ENCODE measurements at places on chromosomes 6 and 20. TPM values are rescaled to one million over a fixed set of nuclear protein-coding genes. Genes with fewer than 3 reads are reported as not detected.

GRCh38 chr20:38863024-38863851 is 57.7 kb downstream of the PPP1R16B start:
- DNase-seq: no peak

- peak; percentile 55 for DNase-seq
Observed at GRCh38 chr20:24995741-24996448, 3.3 kb upstream of the APMAP start.

GRCh38 chr6:118306392-118307238 is 241.5 kb upstream of the PLN start:
- DNase-seq: no peak

DNA sequence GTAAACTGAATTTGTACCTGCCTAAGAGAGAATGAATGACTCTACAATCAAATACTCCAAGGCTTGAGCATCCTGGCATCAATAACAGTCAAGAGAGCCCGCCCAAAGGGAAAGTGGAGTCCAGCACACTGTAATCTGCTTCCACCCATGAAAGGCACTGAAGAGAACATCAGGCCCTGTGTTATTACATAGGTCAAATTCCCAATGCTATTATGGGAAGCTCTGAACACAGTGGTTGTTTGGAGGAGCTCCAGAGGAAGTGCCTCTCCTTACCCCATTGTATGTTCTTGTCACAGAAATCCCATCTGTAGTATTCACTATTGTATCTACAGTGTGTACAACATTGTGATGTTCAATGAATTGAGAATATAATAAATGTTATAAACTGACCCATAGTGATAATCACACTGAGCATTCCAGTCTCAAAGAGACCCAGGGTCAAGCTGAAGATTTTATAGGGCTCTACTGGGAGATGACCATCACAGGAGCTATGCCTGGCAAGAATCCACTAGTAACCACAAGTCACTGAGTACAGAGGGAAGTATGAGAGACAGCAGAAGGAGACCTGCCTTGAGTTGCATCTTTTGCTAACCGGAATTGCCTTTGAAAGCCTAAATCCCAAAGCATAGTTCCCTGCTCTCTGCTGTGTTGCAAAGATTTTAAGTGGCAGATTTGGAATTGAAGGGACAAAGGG is 446.7 kb downstream of the GJA1 start:
- DNase-seq: peak; percentile 82

DNA sequence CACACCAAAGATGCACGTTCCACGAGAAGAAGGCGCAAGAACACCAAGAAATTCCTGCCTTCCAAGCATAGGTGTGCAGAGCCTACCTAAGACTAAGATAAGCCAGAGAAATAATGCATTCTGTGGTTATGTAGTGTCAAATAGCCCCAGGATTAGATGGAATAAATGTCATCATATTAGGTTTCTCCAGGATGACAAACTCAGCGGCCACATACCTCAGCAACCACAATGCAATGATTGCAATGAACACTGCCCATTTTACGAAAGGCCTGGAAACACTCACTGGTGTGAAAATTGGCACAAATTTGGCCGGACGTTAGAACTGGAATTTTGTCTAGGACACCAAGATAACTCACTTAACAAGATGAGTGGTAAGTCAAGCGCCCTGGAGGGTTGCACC is 129.7 kb downstream of the SLC22A3 start:
- peak; percentile 40 for DNase-seq

DNA sequence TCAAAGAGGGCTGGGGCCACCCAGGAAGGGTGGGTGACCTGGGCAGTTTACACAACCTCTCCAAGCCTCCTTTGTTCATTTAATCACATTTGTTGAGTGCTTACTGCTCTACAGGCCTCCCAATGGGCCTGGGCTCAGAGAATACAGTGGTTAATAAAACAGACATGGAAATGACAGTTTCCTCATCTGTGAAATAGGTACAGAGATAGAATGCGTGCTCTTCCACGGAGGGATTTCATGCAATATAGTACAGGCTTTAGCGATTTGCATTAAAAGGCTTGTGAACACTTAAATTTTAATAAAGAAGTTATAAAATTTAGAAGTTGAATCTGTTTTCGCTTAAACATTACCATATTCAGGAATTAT is 802 bp upstream of the FERMT1 start:
- DNase-seq: no peak

GRCh38 chr6:117446861-117447260 is 21.1 kb upstream of the ROS1 start:
- no peak for DNase-seq

DNA sequence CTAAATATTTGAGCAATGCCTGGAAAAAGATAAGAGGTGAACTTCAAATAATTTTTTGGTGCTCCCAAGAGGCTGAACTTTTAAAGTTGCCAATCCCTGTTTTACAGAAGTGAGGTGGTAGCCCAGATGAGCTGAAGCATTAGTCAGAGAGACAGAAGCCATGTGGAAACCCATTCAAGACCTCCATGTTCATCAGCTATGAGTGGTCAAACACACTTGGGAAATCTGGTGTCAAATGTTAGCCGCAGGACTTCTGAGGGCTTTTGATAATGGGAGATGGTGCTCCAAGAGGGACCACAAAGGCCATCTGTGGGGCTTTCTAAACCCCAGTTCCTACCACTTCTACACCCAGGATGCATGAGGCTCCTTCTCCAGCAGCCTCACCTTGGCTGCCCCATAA is 77.5 kb upstream of the MRPS10 start:
- DNase-seq: no peak

- no peak for DNase-seq
Observed at GRCh38 chr6:137989664-137990063, 117.6 kb downstream of the PERP start.

- no peak for DNase-seq
Observed at GRCh38 chr6:125746019-125746414, 3.4 kb upstream of the HEY2 start.

GRCh38 chr20:32355417-32355841 is 2.7 kb upstream of the ASXL1 start:
- no peak for DNase-seq

Gene BPIFB2
- not detected for total RNA-seq

Gene CDH26
- total RNA-seq: not detected

Gene EEF1A2
- 88.1 TPM for total RNA-seq

Data from A172 (cell line).